Stimulated activated CD8-positive, alpha-beta memory T cell treated with anti-CD3 and anti-CD28 coated beads, Interleukin-7, amount 100 ng/mL, for 1 hour (primary cell): ENCODE measurements at places on chromosomes 16 and 17.
A peak's percentile ranks its signal among the peaks of the same experiment; 100 is the strongest.

- DNase-seq, result peak; percentile 55
These were observed at the start of the genes ACADVL and DLG4 for GRCh38 chr17:7219812-7220592. Gene ACADVL, plus strand, starts transcription at chr17:7219938. Its CDS starts 47 bp downstream, at chr17:7219985. Gene DLG4, minus strand, starts transcription at chr17:7219836.

GRCh38 chr17:6699997-6700947, 12.9 kb downstream of the SLC13A5 start:
- DNase-seq, result no peak

GRCh38 chr16:85917959-85918358, 19.0 kb downstream of the IRF8 start:
- DNase-seq, result no peak

DNA sequence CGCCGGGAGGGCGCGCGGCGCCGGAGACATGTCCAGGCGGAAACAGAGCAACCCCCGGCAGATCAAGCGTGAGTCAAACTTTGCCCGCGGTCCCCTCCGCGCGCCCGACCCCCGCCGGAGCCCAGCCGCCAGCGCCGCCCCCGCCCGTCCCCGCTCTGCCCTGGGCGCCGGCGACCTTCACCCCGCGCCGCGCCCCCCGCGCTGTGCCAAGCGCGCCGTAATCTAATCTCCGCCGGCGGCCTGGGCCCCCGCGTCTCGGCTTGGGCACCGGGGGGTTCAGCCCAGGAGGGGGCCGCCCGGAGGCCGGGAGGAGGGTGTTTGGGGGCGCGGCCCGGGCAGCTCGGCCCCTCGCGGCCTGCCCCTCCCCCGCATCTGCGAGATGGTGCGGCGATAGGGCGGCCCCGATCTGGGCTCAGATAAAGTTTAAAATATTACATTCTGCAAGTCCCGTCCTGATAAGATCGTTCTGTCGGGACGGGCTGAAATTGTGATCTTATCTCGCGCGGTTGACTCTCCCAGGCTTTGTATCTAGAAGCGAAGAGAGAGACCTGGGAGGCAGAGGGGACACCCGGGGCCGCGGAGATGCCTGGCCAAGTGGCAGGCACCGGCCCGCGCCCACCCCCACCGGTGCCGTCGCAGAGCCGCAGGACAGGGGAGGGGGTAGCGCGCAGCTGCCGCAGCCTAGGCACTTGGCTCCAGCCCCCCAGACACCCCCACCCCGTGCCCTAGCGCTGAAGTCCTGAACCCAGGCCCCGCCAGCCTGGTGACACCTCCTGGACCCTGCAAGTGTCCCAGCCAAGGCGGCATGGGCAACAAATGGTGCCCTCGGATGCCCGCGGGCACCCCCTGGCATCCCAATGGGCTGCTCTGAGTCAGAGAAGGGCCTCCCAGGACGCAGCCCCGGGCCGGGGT, 787 bp downstream of the ZFPM1 start:
- no peak for DNase-seq

DNA sequence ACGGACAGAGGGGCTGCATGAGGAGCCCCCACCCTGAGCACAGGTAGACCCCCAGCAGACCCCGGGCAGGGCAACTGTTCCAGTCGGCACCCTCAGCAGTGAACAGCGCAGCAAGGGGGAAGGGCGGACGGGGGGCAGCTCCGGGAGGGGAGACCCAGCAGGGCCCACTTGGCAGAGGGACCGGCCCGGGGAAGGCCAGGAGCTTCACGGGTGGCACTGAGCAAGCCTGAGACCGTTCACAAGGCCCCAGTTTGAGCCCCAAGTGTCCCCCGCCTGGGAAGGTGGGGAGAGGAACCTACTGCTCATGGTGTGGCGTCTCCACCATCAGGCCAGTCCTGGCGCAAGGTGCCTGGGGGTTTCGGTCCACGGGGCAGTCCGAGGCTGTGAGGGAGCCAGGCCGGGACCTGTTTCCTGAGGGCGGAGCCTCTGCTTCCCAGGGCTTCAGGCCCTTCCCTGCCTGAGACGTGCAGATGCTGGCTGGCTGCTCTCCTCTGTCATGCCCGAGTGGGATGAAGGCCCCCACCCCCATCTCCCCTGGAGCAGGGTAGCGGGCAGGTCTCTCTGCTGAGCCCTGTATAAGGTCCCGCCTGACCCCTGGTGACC, 54.4 kb upstream of the GNG13 start:
- DNase-seq, result no peak

- DNase-seq, result no peak
These were observed 1.8 kb downstream of the SGF29 start for GRCh38 chr16:28555561-28555960.

DNA sequence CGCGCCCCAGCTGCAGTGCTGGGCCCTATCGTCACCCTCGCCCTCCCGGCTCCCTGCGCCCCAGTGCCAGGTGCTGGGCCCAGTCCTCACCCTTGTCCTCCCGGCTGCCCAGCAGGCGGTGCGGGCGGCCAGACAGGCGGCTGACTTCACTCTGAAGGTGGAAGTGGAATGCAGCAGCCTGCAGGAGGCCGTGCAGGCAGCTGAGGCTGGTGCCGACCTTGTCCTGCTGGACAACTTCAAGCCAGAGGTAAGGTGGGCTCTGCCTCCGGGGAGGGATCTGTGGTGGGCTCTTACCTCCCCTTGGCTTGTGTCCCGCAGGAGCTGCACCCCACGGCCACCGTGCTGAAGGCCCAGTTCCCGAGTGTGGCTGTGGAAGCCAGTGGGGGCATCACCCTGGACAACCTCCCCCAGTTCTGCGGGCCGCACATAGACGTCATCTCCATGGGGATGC, 17.9 kb downstream of the QPRT start:
- no peak for DNase-seq

- no peak for DNase-seq
These were observed 259.9 kb downstream of the IRF8 start for GRCh38 chr16:86158688-86159360.

GRCh38 chr16:878072-878784, 77.7 kb upstream of the GNG13 start:
- no peak for DNase-seq
